ENCODE measurements at places on chromosomes 11 and 22.

GRCh38 chr11:47162426-47162825, 14.3 kb downstream of the ARFGAP2 start:
- no peak for DNase-seq

- DNase-seq = peak; percentile 15
Observed at GRCh38 chr22:25048659-25049647, 96.4 kb downstream of the KIAA1671 start.

GRCh38 chr11:11760838-11761237, 80.9 kb upstream of the USP47 start:
- no peak for DNase-seq

DNA sequence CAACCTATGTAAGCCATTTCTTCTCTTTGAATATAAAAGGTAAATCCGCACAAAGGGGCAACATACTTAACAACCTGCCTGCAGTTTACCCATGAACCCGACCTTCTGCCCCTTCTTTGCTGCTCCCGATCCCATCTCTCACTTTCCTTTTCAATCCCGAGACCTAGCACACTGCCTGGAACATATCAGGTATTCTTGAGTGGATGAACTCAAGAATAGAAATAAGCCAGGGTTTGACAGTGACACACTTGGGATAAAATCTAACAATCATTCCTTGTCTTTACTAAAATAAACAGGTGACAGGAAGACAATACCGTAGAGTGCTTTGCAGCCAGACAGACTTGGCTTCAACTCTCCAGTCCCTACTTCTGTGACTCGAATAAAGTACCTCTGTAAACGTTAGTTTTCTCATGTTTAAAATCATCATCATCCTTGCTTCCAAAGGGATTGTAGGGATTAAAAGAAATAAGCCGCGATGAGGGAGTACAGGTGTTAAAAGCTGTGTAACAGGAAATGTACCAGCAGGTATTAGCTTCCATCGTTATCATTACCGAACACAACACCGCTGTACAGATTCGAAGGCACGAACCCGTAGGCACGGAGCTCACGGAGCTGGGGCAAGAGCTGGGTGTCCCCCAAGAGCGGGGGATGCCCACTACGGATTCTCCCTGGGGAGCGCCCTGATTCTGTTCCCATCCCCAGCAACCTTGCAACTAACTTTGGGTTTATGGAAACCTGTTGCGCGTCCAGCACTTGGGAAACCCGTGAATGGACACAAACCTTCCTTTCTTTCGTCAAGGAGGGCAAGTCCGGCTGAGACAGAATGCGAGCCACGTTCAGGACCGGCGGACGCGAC, 720 bp downstream of the UFD1 start:
- no peak for DNase-seq

GRCh38 chr11:34962034-34962433, 45.6 kb downstream of the PDHX start:
- no peak for DNase-seq

- no peak for DNase-seq
Observed at GRCh38 chr11:116454951-116455350, 317.8 kb downstream of the BUD13 start.

GRCh38 chr11:85595285-85595884, 31.8 kb downstream of the DLG2 start:
- peak; percentile 27 for DNase-seq

All from NCI-H1105 (cell line).